Cortex of kidney (tissue), 1 donor: ENCODE measurements at places on chromosomes 7 and 10.

DNA sequence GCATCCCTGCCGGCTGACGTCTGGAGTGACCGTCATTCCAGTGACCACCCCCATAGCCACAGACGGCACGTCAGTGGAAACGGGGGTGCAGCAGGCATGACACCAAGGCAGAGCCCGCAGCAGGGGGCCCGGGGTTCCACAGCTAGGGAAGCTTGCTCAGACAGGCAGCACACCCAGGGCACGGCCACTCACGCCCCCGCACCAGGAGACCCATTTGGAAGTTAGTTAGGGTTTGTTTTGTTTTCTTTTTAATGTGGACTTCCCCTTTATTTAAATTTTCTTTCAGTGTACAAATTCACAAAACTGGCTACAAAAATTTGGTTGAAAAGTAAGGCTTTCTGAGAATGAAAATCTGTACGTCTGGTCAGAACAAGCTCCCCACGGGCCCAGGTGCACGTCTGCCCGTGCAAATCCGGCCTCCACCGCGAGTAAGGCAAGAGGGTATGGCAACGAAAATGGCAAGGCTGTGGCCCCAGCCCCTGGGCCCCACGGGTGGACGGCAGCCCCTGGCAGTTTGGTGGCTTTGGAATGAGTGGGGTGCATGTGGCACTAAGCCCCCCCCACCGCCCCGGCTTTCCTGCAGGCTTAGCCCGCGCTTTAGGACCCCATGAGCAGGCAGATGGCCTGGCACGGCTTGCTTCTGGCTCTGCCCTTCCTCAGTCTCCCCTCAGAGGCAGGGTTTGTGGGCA, 124.2 kb downstream of the FAM53B start:
- DNase-seq, result no peak

DNA sequence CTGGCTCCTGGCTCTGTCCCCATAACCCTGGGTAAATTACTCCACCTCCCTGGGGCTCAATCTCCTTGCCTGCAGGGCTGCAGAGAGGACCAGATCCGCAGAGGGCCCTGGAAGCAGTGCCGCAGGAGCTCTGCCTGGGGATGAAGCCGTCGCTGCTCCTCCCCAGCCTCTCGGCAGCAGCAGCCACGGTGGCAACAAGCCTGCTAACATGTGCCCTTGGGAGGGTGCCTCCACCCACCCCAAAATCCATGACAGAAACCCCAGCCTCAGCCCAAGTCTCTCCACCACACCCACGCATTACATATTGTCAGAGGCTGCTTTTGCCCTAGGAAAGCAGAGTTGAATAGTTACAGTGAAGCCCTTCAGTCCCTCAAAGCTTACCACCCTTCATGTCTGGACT, 486.4 kb upstream of the FOXK1 start:
- DNase-seq, result no peak

DNA sequence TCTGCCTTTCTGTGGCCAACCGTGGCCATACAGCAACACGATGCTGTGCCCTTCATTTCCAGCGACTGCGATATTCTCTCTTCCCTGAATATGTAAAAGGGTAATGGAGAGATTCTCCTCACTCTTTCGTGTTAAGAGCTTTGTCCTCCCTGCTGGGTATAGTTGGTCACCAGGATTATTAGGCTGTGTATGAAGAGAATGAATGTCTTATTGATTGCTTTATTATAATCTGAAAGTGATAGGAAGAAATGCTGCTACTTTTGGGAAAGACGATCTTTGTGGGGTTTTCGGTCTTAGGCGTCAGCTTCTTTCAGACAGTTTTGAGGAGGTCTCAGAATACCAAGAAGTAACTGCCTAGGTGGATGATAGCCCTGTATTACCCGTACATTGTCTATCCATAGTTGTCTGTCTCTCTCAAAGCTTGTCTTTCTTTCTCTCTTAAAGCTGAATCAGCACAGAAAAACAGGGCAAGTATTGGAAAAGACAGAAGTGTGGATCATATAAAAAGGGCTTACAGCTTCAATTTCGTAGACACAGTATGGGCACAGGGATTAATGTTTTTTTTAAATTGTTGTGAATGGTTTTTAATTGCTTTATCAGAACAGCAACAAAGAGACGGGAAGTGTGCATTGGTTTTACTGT, 1.2 kb downstream of the AHCYL2 start:
- DNase-seq, result no peak

DNA sequence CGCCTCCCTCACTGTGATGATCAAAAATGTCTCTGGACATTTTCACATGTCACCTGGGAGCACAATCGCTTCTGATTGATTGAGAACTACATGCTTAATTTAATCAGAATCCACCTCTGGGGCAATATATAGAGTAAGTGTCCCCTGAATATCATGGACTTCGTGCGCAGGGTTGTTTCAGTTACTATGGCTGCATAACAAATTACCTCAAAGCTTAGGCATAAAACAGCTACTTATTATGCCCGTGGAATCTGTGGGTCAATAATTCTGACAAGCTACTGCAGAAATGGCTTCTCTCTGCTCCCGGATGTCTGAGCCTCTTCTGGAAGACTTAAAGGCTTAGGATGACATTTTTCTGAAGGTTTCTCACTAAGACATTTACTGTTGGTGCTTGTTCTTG, 334.4 kb downstream of the GPR158 start:
- DNase-seq, result no peak

DNA sequence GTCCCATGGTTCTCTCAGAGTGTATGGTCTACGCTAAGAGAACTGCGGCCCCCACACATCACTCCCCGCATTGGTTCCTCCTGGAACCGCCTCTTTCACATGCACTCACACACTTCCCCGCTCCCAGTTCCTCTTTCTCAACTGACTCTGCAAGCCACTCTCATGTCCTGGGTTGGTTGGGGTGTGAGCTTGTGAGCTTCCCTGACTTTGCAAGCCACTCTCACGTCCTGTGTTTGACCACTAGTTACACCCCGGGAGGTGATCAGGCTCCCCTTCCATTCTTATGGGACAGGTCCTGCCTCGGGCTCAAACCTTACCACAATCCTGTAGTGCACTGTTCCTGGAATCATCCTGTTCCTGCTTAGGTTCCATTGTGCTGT, 105.0 kb downstream of the TRIM24 start:
- DNase-seq, result no peak

DNA sequence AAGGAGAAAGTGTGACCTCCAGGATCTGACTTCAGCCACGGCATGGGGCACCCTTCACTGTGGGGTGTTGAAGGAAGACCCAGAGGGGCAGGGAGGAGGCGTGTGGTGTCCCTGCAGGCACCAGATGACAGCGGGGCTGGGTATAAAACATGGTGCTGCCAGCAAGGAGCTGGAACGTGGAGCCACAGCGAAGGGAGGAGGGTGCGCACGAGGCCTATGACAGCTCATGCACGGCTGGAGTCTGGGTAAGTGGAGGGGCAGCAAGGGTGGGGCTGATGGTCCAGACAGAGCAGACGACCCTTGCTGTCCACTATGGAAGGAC, 27.8 kb upstream of the FOXL3 start:
- DNase-seq, result no peak
